Heart right ventricle (tissue), 16 donors: ENCODE measurements at places on chromosomes 2 and 18.

DNA sequence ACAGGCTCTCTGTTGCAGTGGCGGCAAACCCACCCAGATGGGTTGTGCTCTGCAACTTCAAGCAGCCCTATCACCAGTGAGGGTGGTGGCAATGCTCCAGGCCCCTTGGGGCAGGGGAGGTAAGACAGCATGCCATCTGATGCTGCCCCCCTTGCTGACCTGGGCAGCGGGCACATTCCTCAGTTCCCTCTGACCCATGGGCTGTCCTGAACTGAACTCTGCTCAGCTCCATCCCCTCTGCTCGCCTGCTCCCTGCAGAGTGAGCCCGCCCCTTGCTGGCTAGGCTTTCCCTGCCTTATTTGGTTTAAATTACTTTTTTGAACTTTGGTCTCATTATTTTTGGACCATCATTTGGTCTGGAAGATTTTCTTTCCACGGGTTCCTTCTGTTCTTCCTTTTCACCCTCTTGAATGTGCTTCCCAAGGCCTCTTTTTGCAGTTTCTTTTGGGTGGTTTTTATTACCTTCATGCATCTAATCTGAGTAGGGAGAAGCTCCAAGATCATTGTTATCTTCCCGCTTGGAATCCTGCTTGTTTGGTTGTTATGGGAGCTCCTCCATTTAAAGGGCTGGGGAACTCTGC is 565.4 kb downstream of the TNS1 start:
- peak; percentile 35 for DNase-seq

- no peak for DNase-seq
These were observed 1.1 kb upstream of the MTERF4 start for GRCh38 chr2:241103176-241103595.

- DNase-seq: no peak
These were observed 155.3 kb upstream of the TWIST2 start for GRCh38 chr2:238692562-238692961.

DNA sequence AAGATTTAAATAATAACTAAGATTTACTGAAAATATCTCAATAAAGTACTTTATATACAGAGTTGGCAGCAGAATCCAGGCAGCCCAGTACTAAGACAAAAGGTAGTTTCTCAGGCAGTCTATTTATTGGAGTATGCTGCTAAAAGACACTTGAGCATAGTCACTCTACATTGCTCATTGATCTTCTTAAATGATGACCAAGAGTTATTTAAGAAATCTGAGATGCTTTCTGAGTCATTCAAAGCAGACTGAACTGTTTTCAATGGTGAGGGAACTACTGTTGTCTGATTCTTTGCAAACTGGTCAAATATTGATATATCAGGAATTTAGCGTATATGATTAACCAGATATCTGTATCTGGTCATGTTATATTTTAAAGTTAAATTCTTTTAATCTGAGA is 133.6 kb downstream of the PHLPP1 start:
- DNase-seq: no peak

- no peak for DNase-seq
These were observed 1080.0 kb downstream of the DSC3 start for GRCh38 chr18:29962579-29962978.

DNA sequence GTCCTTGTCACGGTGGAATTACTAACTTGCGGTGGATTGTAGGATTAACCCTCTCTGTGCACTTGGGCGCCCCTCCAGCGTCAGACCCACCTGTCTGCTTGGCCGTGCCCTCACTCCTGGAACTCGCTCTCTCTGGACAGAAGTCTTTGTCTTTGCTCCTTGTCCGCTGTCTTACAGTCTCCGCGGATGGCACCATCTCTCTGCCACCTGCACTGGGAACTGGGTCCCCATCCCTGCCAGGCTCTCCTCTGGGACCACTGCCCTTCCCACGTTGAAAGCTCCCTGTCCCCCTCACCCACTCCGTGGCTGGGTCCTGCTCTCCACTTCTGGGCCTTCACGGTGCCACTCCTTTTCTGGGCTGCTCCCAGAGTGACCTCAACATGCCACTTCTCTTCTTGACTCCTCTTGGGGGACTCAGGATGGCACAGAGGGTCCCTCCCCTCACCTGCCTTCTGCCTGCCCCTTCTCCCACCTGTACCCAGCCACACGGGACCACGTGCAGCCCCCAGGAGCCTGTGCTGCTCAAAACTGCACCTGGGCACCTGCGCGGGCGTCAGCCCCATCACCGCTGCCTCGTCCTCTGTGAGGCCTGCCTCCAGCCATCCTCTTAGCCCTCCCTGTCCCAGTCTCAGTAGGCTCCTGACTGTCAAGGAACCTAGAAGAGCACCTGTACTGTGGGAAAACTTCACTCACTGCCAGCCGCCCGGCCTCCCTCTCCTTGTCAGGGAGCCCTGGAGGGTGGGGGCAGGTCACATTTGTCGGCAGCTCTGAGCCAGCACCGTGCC is 11.1 kb downstream of the CNDP2 start:
- DNase-seq: no peak

DNA sequence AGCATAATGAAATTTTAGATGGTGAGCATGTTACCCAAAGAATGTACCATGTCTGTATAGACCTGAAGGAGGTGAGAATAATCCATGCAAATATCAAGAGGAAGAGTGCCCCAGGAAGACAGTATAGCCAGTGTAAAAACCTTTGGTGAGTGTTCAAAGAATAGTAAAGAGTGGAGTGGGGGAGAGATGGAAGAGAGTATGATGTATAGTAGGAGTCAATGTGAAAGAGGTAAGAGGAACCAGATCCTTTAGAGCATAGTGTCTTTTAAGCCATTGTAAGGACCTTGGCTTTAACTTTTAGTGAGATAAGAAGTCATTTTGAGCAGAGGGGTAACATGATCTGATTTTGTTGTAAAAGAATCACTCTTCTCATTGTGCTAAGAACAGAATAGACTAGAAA is 1052.3 kb upstream of the ZEB2 start:
- no peak for DNase-seq
